ENCODE measurements at places on chromosomes 3 and 15.
A peak's percentile ranks its signal among the peaks of the same experiment; 100 is the strongest.

DNA sequence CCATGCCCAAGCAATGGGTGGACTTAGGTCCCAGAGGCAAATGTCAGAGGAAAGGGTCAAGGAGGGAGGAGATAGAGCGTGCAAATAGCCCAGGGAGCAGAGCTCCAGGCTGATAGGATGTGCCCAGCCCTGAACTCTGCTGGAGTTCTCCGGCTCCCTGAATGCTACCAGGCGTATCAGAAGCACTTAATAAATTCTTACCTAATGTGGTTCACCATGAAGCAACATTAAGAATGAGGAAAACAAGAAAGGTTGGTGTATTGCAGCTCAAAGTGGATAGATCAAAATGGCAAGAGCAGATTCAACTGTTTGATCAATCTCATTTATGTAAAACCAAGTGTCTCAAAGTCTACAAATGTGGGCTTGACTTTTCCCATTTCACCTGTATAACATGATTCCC is 38.3 kb downstream of the PXYLP1 start:
- DNase-seq, result no peak

DNA sequence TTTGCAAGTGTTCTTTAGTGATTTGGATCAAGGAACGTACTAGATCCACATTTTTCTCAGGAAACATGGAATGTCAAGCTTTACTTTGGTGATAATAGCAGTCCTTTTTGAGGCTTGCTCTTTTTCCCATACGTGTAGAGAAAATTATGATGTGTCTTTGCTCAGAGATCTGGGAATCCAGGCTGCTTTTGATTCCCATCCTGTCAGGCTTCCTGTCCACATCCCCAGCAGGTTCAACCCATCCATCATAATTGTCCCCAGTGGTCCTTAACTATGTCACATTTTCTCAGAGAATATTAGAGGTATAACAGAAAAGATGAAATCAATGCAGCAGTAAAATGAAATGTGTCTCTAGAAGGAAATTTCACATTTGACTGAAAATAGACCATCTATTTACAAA is 111.4 kb downstream of the IQCH start:
- no peak for DNase-seq

DNA sequence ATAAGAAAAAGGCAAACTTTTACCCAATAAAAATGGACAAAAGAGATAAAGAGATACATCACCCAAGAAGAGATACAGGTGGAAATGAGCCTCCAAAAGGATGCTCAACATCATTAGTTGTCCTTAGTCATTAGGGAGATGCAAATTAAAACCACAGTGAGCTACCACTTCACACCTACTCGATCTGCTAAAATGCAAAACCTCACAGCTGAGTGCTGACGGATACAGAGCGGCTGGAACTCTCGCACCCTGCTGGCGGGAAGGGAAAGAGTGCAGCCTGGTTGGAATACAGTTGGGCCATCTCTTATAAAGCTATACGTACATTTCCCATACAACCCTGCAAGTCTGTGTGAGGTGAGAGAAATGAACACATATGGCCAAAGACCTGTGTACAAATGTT is 78.5 kb upstream of the PRR20G start:
- DNase-seq, result no peak

DNA sequence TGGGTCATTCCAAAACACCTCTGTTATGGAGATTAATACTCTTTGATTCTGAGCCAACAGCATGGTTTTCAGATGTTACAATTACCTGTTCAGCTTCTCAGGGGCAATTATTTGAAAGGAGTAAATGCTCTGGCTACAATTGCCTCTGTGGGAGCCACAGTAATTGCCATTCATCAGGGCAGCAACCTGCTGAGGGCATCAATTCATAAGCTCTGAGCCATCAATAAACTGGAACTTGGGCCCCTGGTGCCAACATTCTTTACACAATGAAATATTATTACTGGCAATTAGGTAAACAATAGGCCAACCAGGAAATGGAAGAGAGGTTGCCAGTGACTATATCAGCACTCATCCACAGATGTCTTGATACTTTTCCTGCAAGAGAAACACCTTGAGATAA is 660.8 kb downstream of the MECOM start:
- peak; percentile 24 for DNase-seq

DNA sequence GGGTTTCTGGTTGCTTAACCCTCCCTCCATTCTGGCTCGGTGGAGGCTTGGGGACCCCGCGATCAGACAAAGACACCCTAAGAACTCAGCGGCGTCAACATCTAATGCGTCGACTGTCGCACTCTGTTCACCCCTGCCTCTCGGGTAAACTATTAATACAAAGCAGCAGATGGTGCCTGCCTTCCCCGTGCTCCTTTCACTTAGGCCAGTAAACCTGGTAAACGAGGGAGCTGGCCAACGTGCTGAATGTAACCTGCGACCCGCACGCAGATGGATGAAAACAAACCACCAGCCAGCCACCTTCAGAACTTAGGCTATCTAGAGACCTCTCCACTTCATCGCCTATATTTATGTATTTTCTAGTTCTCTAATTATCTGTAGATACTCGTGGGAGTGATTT is 848 bp upstream of the CADPS start:
- peak; percentile 39 for DNase-seq

GRCh38 chr3:130906374-130906995 is 12.6 kb downstream of the ATP2C1 start:
- DNase-seq, result peak; percentile 68

- DNase-seq, result no peak
These were observed 20.0 kb upstream of the CMTM7 start for GRCh38 chr3:32371461-32372212.

- no peak for DNase-seq
These were observed 77.2 kb upstream of the VGLL4 start for GRCh38 chr3:11720917-11721411.

GRCh38 chr3:41144631-41145030 is 54.7 kb upstream of the CTNNB1 start:
- no peak for DNase-seq

GRCh38 chr3:126340943-126341754 is 16.1 kb downstream of the KLF15 start:
- no peak for DNase-seq

- DNase-seq, result peak; percentile 37
These were observed 126.4 kb downstream of the IMPG2 start for GRCh38 chr3:101193957-101194356.

DNA sequence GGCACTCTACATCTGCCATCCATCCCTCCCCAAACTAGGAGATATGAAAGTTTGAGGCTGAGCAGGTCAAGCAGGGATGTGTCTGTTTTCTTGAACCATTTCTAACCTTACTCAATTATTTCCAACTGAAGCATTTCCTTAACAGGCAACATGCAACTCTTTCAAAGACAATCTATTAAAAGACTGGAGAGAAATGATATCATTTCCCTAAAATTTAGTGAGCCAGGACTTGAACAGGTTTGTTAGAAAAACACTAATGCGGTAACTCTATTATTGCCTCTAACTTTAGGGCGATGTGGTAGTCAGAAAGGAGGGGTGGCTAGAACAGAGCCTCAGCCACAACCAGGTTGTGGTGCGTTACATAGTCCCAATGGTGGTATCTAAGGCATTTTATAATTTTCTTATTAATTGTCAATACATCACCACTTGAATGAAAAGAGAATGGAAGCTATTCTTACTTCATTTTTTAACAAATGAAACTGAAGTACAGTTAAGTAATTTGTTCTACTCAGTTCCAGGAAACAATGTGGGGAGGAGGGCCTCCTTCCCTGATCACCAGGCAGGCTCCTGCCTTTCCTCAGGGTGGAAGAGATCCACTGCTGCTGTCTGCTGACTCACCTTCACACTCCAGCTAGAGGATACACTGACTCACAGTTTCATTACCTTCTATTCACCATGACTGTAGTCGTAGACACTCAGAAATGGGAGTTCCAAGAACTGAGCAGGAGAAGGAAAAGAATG is 22.8 kb downstream of the MYO1E start:
- peak; percentile 97 for DNase-seq

- no peak for DNase-seq
These were observed 18.7 kb downstream of the IGSF11 start for GRCh38 chr3:119015942-119016341.

- DNase-seq, result no peak
These were observed 165.5 kb downstream of the IL5RA start for GRCh38 chr3:2944628-2945027.

DNA sequence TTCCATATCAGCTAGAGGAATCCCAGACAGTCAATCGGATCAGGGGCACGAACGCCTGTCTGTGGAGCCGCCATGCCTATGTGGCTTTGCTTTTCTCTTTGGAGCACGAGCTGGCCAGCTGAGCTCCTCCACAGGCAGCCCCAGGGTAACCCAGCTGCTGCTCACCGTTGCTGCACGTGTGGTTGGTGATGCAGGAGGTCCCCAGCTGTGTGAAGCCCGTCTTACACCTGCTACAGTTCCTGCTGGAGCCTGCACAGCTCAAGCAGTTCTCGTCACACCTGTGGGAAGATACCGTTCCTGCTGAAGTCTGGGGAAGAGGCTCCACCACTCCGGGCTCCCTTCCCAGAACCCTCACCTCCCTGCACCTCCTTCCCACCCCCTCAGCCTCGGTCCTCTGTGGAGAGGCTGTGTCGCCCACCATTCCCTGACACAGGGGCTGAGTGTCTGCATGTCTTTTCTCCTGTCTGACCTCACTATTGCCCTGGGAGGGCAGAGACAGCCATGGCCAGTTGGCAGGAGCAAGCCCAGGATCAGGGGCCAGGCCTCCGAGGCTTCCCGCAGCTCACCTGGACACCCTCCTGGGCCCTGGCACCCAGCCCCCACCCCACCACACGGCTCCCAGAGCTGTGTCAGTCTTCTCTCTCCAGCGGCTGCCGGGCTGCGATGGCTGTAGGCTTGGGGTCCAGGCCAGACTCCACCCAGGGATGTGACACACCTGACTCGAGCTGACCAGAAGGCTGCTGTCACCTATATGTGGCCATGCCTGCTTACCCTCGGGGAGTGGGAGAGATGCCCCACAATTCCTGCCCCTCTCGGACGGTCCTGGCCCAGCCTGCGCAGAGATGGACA is 12.2 kb upstream of the SNRPA1 start:
- no peak for DNase-seq

DNA sequence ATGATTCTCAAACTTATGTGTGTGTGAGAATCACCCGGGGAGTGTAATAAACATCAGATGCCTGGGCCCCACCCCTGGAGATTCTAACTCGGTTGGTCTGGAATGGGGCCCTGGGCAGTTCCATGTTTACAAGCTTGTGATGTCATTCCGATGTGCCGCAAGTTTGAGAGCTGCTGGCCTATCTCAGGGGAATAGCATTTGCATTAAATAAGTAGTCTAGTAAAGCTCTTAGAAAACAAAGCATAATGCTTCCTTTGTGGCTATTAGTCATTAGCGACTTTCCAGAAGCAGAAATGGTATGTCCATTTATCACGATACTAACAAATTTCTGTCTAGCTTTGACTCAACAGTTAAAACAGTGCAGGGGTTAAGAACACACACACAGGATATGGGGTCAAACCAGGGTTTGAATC is 20.9 kb downstream of the PGBD4 start:
- peak; percentile 93 for DNase-seq

DNA sequence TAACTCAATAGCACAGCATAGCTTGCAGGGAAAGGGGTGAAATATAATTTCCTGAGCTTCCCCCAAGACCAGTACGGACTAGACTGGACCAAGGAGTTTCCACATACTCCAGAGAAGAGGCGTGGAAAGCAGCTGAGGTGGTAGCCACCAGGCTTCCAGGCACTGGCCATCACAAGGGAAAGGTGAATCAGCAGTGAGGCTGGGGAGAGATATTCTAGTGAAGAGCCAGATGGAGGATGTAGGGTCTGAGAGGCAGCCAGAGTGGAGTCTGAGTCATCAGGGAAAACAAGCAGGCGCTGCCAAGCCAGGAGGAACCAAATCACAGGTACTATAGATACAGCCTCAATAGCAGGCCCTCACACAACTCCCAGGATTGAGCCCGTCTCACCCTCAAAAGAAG is 9.6 kb upstream of the RASA2 start:
- peak; percentile 98 for DNase-seq

DNA sequence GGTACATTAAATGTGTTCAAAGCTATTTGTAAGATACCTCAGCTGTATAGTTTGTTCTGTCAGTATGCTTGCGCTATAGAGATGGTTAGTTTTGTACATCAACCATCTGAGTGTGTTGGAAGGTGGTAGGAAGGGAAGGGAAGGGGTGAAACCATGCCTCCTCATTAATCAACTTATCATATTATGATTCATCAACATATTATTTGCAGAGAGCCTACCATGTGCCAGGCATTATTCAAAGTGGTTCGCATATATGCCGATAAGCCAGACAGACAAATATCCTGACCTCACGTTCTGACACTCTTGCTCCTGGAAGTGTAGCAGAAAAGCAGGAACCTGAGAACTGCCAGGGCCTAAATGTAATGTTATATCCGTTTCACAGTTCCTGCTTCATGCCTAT is 248.1 kb upstream of the NR2E3 start:
- peak; percentile 64 for DNase-seq

DNA sequence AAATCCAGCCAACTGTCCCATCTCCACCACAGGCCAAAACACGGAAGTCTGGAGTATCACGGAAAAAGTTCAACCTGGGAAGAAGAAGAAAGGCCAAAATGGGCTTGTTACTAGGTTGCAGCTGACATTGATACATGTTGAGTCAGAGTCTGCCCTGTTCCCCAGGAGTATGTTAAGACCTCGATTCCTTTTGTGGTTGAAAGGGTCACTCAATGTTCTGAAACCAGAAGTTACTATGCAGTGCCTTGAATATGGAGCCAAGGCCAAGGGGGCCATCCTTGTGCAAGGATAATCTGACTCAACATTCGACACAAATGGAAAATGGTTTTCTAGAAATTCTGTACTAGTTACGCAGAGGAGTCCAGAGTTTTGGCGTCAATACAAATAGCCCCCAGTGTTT is 104.2 kb downstream of the DGKG start:
- DNase-seq, result no peak

DNA sequence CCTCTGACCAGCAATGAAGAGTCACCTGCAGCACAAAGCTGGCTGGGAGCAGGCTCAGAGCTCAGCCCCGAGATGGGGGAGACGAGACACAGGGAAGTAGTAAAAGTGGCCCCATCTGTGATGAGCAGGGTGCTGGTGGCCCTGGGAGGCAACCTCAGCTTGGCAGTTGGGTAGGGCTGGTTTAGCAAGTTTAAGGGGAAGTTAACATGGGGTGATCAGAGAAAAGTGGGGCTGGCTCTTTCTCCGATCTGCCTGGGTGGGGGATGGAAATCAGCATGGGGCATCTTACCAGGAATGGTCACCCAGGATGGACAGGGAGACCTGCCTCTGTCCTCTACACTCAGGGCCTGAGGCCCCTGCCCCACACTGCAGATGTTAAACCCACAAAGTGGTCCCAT is 29.9 kb upstream of the SFMBT1 start:
- DNase-seq, result no peak

DNA sequence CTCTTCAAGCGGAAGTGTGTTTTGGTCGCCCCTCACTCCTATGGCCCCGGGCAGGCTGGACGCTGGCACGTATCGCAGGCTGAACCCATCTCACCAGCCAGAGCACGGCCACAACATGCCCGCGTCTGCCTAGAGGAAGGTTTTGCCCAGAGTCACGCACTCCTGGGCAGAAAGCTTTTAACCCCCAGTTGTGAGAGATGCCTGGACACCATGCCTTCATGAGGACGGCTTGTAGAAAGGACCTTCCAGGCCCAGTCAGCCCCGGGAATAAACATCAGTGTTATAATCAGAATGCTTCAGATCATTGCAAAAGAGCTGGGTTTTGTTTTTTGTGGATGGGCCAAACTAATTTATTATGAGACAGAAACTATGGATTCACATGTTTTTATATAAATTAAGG is 16.5 kb downstream of the CYFIP1 start:
- DNase-seq, result peak; percentile 60

Data from mammary epithelial cell (primary cell).